ENCODE measurements at places on chromosomes 2 and 18.

- DNase-seq: no peak
Observed at GRCh38 chr2:189370719-189371118, 70.6 kb upstream of the WDR75 start.

- DNase-seq: no peak
Observed at GRCh38 chr2:203659331-203660049, 46.9 kb upstream of the CD28 start.

DNA sequence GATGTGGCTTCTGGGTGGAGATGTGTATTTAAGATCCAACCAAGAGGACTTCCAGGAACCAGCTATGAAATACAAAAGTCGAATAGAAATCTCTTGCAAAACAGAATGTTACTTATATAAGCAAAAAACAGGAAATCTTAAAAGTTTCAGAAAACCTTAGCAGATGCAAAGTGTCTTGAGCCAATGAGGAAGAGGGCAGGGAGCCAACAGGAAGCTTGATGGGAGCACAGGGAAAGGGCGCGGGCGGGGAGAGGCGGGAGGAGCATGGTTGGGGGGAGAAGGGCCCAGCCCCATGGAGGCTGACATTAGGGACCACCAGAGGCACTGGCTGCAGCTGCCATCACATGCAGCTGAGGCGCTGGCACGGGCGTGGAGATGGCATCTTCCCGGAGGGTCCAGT lies 203.3 kb downstream of the SNTG2 start:
- no peak for DNase-seq

- DNase-seq: no peak
Observed at GRCh38 chr2:121051311-121051710, 233.7 kb downstream of the TFCP2L1 start.

GRCh38 chr18:35808796-35809195 lies 163.7 kb upstream of the RMP24 start:
- DNase-seq: no peak

Measured in stimulated activated CD8-positive, alpha-beta memory T cell treated with anti-CD3 and anti-CD28 coated beads, Interleukin-4, amount 100 ng/mL, for 1 hour (primary cell).